ENCODE measurements at places on chromosomes 1 and 21.

GRCh38 chr1:42008264-42008663 lies 89.5 kb upstream of the HIVEP3 start:
- no peak for DNase-seq

- DNase-seq, result peak; percentile 47
Observed at GRCh38 chr21:34890724-34891612, 158.1 kb downstream of the RUNX1 start.

GRCh38 chr1:159900086-159900680 lies at the start of gene CFAP45:
Gene CFAP45 (minus strand): TSS chr1:159900165. CDS start chr1:159900098, 67 bp downstream.
- DNase-seq, result peak; percentile 98

DNA sequence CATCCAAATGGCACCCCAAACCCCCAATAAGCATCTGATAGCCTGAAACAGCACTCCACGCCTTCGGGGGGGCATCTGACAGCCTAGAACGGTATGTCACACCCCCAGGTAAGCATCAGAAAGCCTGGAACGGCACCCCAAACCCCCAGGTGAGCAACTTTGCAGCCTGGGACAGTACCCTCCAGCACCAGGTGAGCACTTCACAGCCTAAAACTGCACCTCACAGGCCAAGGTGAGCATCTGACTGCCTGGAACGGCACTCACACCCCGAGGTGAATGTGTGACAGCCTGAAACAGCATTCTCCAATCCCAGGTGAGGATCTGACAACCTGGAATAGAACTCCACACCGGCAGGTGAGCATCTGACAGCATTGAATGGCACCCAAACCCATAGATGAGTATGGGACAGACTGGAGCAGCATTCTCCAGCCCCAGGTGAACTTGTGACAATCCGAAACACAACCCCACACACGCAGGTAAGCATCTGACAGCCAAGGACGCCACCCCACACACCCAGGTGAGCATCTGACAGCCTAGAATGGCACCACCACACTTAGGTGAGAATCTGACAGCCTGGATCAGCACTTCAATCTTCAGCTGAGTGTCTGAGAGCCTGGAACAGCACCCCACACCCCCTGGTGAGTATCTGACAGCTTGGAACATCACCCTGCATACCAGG lies 18.3 kb upstream of the MMEL1 start:
- DNase-seq, result no peak

DNA sequence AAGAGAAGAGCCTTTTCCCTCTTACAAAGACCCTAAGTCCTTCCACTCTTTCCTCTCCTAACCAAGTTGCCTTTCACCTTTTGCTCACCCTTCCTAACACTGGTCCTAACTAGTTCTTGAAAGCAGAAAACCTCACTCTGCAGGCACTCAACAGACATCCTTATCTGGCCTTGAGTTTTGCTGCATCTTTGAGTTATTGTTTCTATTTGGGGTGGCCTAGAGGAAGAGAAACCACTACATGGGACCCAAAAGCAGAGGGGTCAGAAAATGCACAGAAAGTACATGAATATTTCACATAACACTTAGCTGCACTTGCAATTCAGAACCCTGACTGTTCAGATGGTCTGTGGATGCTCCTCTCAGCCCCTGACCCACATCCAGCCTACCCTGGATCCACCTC lies 178.3 kb upstream of the SYT6 start:
- no peak for DNase-seq

All from NCI-H69 (cell line).